Stimulated activated CD4-positive, alpha-beta T cell treated with anti-CD3 and anti-CD28 coated beads, TNF-alpha, amount 100 ng/mL, for 24 hours (primary cell): ENCODE measurements at places on chromosomes 3 and 15.

DNA sequence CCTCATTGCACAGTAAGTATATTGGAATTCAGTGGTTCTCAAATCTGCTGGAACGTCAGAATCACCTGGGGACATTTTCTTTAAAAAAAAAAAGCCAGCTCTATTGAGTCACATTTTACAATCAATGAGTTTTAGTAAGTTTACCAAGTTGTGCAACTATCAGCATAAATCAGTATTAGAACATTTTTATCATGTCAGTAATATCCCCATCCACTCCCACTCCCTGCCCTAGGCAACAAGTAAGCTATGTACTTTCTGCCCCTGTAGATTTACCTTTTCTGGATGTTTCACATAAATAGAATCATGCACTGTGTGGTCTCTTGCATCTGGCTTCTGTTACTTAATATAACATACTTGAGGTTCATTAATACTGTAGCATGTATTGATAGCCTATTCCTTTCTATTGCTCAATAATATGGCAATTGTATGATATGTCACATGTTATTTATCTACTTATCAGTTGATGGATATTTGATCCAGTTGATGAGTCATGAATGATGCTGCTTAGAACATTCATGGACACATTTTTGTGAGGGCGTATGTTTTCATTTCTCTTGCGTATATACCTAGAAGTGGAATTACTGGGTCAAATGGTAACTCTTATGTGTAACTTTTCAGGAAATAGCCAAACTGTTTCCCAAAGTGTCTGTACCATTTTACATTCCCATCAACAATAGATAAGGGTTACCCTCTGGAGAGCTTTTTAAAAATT lies 180.5 kb downstream of the THSD4 start:
- DNase-seq: no peak

DNA sequence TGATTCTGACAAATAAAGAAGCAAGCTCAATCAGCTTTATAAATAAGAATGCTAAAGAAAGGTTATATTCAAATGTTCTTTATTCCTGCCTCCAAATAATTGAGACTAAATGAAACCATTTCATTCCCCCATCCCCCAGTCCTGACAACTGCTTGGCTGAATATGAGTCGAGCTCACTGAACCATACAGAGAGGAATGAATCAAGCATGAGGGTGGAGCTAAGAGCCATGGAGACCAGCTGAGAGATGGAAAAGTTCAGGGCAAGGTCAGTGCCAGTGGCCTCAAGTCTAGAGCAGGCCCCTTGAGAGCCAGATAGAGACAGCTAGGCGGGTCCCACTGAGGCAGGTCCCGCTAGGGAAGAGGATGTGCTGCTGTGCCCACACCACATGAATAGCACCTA lies 188.7 kb upstream of the EIF1B start:
- DNase-seq: no peak

- DNase-seq: no peak
Observed at GRCh38 chr15:23566651-23567050, 1.2 kb downstream of the MKRN3 start.

DNA sequence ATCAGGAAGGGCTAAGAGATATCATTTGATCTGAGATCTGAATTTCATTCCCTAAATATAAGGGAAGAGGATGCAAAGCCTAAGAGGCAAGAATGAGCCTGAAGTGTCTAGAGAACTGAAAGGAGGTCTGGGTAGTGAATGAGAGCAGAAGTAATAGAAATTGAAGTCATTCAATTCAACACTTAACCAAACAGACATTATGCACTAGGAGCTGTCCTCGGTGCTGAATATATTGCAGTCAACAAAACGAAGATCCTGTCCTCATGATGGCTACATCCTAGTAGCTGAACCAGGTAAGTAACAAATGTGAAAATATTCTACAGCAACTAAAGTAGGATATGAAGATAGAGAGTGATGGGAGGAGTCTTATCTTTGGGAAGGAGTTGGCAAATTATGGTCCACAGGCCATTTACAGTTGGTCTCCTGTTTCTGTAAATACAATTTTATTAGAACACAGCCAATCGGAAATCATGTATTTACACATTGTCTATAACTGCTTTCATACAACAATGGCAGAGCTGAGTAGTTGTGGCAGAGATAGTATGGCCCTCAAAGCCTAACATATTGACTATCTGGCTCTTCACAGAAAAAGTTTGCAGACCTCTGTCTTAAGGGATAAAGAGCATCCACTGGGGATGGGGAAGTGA lies 192.9 kb upstream of the CADPS start:
- DNase-seq: no peak

GRCh38 chr3:185976977-185977678 lies 39.3 kb upstream of the TRA2B start:
- DNase-seq: peak; percentile 87

- DNase-seq: no peak
Observed at GRCh38 chr15:100623301-100623700, 20.9 kb downstream of the ASB7 start.

DNA sequence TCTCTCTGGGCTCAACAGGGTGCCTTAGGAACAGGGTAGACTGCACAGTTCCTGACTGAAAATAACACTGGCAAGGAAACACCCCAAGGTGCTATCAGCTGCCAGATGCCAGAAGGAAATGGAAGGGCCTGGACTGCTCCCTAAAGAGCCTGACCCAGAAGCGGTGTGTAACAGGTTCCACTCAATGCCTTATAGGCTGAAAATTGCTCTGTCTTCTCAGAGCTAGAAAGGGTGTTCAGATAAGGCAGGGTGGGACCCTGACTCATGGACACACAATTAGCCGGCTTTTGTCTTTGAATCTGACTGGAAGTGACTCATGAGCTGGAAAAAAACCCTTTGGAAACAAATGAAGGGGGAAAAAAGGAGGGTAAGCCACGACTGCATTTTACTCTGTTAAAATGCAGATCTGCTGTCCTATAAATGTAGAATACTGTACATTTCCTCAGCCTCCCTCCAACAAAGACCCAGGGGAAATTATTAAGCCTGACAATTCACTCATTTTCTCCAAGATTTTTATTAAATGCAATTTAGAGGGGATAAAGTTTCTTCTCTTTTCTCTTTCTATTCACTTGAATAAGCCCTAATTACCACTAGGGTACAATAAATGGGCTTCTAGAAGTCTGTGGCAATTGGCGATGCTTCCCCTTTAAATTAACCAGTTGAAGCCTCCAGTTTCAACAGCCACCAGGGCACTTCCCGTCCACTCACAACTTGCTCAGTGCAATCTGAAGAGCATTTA lies 160.2 kb upstream of the TBL1XR1 start:
- no peak for DNase-seq

DNA sequence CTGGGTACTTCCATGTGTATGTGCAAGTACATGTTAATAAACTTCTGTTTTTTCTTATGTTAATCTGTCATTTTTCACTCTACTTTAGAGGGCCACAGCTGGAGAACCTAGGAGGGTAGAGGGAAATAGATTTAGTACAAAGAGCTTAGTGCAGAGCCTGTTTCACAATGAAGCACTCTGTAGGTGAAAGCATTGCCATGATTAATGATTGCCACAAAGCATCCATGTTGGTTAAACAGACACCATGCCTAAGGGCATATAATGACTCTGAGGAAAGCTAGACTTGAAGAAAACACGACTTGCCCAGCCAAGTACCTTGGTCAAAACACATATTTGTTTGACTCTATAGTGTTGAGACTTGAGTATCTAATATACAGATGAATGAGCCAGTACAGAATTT lies 338.4 kb downstream of the FHIT start:
- DNase-seq: no peak
